ENCODE measurements at places on chromosomes 12 and 14.
A peak's percentile ranks its signal among the peaks of the same experiment; 100 is the strongest.

- no peak for DNase-seq
Measured at GRCh38 chr12:57837864-57838562, 8.5 kb downstream of the CTDSP2 start.

DNA sequence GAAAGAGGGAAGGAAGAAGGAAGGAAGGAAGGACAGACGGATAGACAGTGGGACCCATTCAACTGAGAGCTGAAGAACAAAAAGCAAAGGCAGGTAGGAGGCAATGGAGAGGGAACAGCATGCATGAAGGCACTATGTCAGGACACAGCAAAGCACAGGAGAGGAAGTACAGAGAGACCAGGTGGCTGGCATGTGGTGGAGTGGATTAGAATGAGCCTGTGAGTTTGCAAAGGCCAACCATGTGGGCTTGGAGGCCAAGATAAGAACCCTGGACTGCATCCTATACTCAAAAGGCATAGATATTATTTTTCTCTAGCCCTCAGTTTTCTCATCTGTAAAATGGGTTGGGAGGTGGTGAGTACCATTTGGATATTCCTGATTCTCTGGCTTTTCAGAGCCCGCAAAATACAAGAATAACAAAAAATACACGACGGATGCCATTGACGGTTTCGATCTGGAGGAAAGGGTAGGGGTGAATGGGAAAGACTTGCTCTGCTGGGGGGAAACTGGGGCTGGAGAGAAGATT lies 102.9 kb downstream of the WSCD2 start:
- DNase-seq, result no peak

- DNase-seq, result no peak
Measured at GRCh38 chr12:56477521-56478225, 9.3 kb downstream of the SPRYD4 start.

GRCh38 chr12:102939059-102939458 lies 18.4 kb upstream of the ASCL1 start:
- DNase-seq, result no peak

- DNase-seq, result no peak
Measured at GRCh38 chr12:96623656-96624217, 134.4 kb downstream of the CFAP54 start.

DNA sequence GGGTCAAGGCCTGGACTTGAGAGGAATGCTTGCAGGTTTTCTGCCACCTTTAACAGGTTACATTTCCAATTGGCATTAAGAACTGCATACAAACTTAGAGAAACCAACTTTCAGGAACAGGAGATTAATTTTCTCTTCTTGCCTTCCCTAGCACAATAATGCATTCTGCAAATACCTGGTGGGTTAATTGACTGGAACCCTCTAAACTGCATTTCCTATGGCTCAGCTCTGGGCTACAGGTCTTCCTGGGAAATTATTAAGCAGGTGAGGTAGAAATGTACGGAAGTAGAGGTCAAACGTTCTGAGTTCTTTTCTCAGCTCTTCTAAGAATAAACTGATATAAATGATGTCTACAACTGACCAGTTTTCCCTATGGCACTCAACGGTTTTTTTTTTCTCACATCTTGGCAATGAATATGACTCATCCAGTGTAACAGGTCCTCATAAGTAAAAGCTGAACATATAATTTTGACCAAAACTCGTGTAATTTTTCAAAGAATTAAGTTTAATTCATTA lies 144.9 kb upstream of the PELI2 start:
- no peak for DNase-seq

GRCh38 chr14:100778526-100778882 lies 47.4 kb upstream of the MEG3 start:
- DNase-seq, result no peak

DNA sequence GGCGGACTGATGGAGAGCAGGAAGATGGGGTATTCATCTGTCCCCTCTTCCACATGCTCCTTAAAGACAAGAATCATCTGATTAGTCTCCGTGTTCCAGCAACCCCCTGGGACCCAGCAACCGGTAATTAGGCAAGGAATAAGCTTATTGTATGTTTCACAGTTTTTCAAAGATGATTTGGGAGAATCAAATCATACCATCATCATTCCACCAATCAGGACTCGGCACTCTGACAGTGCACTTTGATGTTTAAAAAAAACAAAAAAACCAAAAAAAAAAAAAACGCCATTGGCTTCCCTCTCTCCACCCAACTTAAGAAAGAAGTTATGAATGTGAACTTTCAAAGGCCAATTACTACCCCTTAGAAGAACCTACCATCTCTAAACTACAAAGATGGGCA lies 1.3 kb upstream of the DYNC1H1 start:
- no peak for DNase-seq

- DNase-seq, result no peak
Measured at GRCh38 chr12:75086091-75087038, 123.3 kb downstream of the KCNC2 start.

GRCh38 chr12:64700532-64700931 lies 58.7 kb downstream of the GNS start:
- DNase-seq, result no peak

GRCh38 chr14:103030741-103031565 lies 26.4 kb downstream of the CDC42BPB start:
- DNase-seq, result peak; percentile 76

DNA sequence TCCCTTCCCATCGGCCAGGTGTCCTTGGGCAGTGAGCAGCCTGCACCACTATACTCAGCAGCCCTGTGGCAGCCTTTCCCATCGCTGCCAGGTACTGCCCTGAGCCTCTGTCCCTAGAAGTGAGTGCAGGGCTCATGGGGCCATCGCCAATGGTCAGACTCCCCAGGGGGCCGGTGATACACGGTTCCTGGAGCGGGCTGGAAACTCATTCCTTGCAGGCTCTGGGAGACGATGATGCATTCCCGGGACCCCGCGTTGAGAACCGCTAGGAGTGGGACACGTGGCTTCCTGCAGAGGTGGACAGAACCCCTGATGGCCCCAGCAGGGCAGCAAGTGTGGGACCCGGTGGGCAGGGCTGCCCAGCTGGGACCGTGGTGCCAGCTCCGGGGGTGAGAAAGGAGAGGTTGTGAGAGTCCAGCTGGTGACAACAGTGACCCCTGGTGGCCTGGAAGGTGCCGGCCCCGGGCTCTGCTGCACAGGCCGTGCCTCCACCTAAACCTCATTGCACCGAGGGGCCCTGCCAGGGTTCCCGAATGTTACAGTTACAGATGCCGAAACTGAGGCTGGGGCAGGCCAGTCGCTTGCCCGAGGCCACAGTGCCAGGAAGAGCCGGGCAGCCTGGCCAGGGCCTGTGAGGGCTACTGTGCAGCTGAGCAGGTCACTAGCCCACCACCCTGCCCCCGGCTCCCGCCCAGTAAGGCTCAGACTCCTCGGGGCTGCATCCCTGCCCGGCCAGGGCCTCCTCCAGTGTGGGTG lies 33.8 kb downstream of the FBRSL1 start:
- DNase-seq, result peak; percentile 4

DNA sequence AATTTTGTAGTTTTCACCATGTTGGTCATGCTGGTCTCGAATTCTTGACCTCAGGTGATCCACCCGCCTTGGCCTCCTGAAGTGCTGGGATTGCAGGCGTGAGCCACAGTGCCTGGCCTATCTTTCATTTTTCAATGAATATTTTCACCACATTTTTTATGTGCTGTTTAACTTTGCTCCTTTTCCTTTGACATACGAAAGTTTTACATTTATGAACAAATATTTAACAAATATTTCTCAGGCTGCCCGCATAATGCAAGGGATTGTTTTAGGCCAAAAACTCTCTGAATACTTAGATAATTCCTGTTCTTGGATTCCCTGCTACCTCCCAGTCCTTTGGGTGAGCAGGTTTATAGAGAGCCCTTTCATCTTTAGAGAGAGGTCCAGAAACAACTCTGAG lies 8.7 kb upstream of the CHST11 start:
- no peak for DNase-seq

GRCh38 chr14:96056509-96057422 lies 17.6 kb downstream of the C14orf132 start:
- no peak for DNase-seq

DNA sequence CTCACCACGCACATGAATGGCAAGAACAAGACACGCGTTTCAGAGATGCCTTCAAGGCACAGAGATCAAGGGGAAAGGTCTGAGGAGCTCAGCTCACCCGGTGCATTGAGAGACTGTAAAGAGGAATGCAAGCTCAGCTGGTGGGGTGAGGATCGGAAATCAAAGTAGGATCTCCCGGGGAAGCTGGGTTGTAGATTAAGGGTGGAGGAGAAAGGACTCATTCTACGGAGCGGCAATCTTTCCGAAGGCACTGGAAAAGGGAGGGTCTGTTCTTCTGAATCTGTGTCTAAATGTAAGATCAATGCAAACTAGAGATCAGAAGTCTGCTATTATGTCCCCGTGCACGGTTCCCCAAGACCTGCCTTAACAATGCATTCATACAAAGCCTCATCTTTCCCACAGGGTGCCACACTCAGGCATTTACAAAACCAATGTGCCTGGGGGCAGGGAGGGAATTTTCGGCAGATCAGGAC lies 41.6 kb upstream of the PYGL start:
- no peak for DNase-seq

DNA sequence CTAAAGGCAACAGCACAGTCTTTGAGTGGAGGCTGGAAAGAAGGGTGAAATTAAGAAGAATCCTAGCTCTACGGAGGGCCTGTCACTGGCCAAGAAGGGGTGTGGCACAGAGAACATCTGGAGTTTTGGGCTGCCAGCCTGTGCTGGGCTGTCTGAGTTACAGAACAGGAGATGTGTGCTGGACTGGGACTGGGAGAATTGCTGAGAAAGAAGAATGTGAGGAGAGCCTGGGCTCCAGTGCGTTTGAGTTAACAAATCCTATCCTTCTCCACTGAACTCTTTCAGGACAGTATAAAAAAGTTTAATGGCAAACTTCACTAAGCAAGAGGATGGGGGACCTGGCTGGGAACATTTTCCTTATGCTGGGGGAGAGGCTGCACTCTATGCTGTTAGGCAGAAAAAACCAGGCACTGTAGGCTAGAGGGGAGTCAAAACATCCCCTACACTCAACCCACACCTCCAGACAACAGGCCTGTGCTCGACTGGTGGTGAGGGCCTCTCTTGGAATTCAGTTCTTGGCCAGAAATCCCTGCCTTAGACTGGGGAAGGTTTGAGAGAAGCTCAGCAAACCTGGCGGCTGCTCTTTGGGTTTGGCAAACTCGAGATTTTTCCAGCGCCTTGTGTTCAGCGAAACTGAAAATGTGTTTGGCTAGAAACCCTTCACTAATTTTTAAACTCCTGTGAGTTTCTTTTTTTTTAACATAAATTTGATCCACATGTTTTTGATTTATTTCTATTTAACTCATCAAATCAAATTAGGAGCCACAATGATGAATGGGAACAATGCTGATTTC lies 217.3 kb downstream of the MON2 start:
- no peak for DNase-seq

GRCh38 chr12:116977465-116978380 lies 67.0 kb downstream of the FBXW8 start:
- no peak for DNase-seq

DNA sequence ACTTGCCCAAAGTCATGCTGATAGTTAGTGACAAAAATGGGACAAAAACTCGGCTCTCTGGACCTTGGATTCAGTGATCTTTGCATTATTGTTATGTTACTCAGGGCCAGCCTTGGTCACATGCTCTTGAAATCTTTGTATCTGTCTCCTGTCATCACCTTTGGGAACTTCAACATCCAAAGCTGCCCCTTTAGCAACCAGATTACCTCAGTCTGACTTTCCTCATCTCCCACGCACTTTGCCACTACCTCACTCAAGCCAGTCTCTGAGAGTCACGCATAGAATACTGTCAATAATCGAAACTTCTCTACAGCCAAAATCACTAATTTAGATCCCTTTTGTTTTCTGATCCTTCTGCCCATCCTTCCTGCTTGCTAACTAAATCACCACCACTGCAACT lies 90.8 kb upstream of the DAAM1 start:
- DNase-seq, result no peak

DNA sequence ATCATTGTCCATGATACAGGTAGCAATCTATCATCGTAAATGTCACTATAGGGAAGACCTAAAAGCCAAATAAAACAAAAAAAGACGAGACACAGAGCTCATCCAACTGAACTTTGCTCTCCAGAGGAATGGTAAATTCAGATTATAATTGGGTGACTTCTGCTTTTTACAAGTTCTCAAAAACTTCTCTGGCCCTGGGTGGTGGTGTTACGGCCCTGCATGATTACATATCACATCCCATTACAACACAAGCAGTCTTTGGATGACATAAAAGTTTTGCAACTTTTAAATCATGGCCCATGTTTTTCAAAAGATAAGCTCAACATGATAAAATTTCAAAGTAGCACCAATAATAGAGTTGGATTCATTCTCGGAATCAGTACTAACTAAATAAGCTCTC lies 299.6 kb downstream of the DIO2 start:
- DNase-seq, result no peak

DNA sequence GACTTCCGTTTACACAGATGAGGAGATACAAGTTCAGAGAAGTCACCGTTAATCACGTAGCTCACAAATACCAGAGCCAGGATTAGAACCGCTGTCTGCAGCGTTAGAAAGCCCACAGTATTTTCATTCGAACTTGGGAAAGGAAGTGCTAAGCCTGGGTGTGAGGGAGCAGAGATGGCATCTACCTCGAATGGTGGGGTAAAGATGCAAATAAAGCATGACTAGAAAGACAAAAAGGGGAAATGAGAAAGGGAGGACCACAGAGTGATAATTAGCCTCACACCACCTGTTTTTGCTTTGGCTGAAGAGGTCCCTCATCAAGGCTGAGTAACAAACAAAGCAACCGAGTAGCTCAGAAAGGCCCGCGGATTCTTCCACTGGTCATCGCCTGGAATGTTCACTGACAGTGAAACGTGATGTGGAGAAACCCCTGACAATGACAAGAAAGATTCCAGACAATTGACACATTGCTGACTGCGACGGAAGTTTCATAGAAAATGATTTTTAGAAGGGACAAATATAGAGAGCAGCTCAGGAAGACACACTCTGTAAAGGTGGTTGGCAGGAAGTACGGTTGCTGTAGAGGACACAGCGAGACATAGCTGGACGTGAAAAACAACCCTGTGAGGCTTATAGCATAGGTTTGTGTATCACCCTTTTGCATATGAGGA lies 31.5 kb upstream of the BHLHE41 start:
- DNase-seq, result no peak

DNA sequence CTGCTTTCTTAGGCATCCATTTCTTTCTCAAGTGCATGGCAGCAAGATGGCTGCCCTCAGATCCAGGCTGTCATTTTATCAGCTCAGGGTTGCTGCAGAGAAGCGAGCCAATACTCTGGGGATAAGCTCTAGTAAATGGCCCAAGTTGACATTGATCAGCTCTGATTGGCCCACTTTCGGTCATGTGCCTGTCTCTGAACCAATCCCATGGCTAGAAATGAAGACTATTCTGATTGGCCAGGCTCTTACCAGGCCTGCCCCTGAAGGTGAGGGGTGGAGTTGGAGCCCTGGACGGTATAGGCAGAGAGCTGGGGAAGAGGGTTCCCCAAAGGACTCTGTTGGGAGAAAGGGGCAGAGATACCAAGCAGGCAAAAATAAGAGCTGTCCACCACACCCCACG lies 41.4 kb downstream of the MYO1H start:
- DNase-seq, result no peak

- DNase-seq, result no peak
Measured at GRCh38 chr12:67475725-67476124, 172.8 kb upstream of the DYRK2 start.
